Renal cortical epithelial cell (primary cell): ENCODE measurements at places on chromosomes 11 and 22. TPM values are rescaled to one million over a fixed set of nuclear protein-coding genes. Genes with fewer than 3 reads are reported as not detected.

Gene CLDN5
- total RNA-seq: 1.3 and 1.9 TPM in 2 replicates

DNA sequence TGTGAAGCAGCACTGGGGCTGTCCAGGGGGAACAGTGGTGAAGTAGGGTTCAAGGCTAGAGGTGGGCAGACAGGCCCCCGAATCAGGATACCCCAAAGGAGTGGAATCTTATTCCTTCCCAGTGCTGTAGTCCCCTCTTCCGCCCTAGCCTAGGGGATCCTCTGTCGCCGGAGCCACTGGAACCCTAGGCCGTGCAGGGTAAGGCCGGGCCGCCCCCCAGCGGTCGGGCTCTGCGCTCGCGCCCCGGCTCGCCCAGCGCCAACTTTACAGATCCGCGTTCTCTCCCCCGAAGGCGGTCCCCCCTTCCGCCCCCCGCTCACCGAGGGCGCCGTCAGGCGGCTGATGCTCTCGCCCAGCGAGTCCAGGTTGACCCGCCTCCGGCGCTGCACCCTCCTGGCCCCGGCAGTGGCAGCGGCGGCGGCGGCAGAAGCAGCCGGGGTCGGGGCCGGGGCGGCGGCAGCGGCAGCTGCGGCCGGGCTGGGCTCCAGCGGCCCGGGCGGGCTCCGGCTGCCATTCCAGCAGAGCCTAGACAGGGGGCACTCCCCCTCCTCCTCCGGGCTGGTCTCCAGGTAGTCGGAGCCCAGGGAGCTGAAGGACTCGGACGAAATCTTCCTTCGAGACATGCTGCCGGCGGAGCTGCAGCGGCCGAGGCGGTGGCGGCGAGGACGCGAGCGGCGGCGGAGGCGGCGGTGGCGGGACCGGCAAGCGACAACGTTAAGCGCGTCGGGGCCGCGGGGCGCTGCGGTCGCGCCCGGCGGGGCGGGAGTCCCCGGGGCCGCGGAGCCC is 650 bp downstream of the GUCY1A2 start:
- DNase-seq: no peak

DNA sequence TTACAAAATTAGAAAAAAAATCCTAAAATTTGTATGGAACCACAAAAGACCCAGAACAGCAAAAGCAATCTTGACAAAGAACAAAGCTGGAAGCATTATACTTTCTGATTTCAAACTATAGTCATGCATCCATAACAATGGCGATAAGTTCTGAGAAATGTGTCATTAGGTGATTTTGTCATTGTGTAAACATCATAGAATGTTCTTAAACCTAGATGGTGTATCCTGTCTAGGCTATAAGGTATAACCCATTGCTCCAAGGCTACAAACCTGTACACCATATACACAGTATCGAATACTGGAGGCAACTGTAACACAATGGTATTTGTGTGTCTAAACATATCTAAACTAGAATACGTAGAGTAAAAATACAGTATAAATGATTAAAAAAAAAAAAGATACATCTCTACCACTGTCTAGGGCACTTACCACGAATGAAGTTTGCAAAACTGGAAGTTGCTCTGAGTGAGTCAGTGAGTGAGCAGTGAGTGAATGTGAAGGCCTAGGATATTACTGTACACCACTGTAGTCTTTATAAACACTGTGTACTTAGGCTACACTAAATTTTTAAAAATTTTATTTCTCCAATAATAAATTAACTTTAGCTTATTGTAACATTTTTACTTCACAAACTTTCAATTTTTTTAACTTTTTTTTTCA is 18.1 kb upstream of the SC5D start:
- DNase-seq: no peak

DNA sequence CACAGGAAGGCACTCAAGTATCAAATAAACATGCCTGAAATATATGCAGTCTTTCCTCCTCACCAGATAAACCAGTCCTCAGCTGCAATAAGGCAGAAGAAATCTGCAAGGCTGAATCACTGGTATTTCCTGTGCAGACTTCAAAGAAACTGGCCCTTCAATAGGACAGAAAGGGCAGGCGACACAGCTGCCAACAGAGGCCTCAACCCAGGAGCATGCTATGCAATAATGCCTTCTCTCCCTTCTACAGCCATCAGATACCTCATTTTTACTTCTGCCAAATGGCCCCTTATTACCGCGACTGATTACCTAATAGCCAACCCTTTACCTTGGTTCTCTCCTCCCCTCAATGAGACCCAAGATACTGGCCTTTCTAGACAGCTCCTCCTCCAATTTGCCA is 8.0 kb downstream of the NUMA1 start:
- peak; percentile 75 for DNase-seq

- DNase-seq: no peak
These were observed 21.9 kb downstream of the SUN2 start for GRCh38 chr22:38733724-38734381.

DNA sequence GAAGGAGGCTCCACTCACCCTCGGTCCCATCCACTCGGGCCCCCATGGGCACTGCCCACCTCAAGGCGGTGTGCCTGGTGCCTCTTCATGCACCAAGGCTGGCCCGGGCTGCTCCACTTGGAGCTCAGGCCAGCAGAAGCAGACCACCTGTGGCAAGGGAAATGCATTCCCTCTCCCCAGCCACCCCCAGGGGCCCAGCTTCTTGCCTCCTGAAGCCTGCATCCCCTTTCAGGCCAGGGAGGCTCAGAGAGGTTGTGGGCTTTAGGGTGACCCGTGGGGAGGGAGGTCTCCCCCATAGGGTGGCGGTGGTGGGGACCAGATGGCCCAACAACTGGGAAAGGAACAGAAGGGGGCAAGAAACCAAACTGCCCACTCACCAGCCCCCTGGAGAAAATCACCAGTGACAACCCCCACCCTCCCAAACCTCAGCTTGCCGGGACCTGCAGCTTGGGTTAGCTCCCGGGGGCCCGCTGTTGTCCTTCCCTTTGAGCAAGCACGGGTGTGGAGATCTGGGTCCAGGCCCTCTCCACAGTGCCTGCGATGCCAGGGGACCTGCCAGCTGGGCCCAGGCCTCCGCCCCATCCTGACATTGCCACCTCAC is 8.4 kb downstream of the CBX6 start:
- DNase-seq: no peak

GRCh38 chr11:7196396-7197146 is 55.1 kb upstream of the SYT9 start:
- no peak for DNase-seq
